ENCODE measurements at places on chromosomes 7 and 10.

DNA sequence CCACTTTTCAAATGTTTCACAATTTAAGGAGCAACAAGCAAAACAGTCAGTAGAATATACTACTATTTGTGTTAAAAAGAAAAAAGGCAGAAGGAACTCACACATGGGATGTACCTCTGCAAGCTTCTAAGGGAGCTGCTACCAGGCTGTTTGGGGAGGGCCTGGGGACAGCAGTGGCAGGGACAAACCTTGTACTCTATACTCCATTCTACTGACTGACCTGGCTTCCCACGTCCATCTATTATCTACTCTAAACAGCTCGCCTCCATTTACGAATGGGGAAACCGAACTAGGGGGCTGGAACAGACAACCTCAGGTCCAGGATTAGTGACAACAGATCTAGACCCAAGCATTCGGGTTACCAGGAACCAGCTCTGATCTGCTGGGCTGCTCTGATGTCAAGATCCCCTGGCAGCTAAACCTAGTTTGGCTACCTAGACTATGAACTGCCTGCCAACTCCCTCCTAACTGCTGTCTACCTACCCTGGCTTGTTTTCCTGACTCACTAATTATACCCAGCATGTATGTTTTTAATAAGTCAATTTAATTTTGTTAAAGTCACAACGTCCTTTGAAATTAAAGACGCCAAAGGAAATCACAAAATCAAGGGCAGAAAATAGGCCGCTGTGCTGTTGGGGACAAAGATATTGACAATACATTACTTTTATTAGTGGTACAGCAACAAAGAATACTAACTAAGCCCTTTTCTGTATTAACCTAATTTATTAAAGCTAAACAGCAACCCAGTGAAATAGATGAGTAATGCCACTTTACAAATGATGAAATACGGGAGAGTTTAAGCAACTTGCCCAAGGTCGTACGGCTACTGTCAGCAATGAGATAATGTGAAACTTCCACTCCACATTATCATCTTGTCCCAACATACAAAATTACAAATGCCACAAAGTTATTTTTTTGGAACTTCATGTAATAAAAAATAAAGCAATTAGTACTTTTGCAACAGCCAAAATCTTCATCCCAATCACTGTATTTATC is 5.3 kb downstream of the PSAP start:
- no peak for DNase-seq

GRCh38 chr10:13420532-13421307 is 72.6 kb upstream of the SEPHS1 start:
- no peak for DNase-seq

DNA sequence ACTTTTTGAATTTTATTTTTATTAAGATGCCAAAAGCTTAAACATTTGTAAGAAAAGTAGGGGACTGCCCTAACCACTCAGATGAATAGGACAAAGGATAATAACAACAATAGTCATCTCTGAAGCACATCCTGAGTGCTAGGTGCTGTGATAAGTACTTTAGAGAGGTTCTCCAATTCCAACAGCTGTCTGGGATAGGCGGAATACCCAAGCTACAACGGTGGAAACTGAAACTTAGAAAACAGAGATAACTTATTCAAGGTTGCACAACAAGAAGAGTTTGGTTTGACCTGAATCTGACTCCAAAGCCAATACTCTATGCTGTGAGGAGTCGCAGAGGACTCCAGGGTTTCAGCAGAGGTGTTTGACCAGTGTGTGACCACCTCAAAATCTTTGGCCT is 2.0 kb downstream of the RTKN2 start:
- DNase-seq = no peak

GRCh38 chr7:27079234-27079975 is 16.4 kb downstream of the HOXA1 start:
- no peak for DNase-seq

- DNase-seq = peak; percentile 70
Measured at GRCh38 chr7:33849004-33849403, 56.3 kb upstream of the BMPER start.

- peak; percentile 5 for DNase-seq
Measured at GRCh38 chr7:155167706-155168365, 97.7 kb downstream of the HTR5A start.
